Fibroblast of skin of scalp (primary cell): ENCODE measurements at places on chromosomes 1 and 21.

DNA sequence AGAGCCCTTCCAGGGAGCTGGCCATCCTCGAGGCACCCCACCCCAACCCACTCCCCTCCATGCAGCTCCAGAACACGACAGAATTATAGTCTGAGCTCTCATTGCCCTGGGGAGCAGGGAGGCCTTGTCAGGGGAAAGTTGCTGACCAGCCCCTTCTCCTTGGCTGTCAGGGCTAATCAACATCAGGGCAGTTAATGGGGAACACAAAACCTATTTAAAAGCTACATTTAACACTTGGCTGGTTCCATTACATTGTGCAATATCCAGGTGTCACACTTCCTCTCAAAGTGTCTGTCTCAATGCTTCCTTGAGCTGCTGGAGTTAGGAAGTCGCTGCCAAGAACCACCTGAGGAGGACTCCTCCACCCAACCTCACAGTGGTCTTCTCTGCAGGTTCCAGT lies 111.8 kb upstream of the GRIK3 start:
- no peak for DNase-seq

DNA sequence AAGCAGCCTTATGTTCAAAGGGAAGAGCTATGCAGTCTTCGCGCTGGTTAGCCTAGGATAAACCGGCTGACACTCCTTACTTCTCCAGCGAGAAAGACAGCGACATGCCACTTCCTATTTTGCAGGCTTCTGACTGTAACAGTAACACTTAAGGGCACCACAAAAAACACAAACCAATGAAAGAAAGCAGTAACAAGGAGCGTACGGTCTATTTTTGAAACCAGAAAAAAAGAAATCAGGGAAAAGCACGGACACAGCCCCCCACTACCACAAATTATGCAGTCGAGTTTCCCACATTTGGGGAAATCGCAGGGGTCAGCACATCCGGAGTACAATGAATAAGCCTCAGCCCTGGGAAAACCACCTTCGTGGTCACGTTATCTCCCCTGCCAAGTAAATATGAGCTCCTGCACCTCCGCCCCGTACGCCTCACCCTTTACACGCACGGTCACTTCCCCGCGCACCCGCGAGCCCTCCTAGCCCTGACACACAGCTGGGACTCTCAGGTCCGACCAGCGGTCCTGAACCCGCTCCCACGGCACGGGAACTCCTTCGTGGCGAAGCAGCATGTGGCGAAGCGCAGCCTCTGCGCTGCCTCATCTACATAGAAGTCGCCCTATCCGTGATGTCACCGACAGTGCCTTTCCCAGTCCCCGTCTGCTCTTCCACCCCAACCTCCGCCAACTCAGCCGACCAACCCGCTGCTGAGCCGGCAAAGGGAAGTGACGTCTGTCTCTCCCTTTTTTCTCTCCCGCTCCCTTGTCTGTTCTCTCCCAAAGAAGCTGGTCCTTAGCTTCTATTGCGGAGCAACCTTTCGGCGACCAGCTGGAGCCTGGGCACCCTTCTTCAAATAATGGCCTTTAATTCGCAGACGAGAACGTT lies 40.9 kb upstream of the PPIAL4F start:
- peak; percentile 96 for DNase-seq

DNA sequence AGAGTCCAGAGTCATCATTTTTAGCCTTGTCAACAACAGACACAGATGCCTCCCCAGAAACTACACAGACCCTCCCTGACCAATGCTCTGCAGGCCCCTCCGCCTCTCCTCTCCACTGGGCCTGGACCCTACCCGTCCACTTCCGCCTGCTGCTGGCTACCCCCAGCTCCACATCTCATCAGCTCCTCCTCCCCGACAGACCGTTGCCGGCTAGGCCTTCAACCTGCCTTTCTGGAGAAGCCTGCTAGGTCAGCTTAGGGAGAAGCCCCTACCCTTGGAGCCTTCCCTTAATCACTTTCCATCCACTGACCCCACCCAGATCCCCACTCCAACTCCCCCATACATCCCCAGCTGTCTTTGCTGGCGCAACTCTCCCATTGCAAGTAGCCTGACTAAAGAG lies 1.4 kb downstream of the TRIM17 start:
- DNase-seq: no peak

DNA sequence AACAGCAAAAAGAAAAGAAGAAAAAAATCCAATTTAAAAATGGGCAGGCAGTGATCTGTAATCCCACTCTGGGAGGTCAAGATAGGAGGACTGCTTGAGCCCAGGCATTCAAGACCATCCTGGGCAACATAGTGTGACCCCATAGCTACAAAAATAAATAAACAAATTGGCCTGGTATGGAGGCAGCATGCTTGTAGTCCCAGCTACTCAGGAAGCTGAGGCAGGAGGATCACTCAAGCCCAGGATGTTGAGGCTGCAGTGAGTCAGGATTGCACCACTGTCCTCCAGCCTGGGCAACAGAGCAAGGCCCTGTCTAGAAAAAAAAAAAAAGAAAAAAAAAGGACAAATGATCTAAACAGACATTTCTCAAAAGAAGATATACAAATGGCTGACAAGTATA lies 99.6 kb downstream of the EIF4G3 start:
- peak; percentile 48 for DNase-seq

DNA sequence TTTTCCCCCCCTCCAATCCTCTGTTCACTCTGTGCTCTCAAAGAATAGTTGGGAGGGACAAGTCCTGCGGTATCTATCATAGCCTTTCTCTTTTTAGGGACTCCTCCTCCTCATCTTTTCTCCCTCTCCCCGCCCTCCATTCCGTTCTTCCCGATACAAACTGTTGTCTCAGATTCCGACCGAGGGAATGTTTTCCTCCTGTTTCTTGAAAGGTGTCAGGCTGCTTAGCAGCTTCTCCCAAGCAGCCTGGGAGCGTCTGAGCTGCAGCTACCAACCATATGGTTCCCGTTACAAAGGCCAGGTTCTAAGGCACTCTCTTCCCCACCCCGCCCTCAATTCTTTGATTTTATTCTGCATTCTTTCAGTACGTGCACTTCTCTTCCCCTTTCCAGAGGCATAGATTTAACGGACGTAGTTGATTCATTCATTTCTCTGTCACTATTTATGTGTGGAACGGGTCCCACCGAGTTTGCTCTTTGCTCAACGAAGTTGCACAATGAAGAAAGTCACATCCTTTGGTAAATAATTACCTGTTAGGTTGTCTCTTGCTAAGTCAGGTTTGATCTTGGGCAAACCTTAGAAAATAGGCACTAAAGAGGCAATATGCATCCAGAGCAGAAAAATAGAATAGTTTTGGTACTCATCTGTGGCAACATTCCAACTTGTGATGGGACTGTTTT lies 2.8 kb downstream of the ADGRL2 start:
- peak; percentile 52 for DNase-seq

- peak; percentile 46 for DNase-seq
These were observed 8.4 kb upstream of the UBE2U start for GRCh38 chr1:64195081-64195395.

- peak; percentile 4 for DNase-seq
These were observed 15.5 kb upstream of the AHCTF1 start for GRCh38 chr1:246947255-246947654.

DNA sequence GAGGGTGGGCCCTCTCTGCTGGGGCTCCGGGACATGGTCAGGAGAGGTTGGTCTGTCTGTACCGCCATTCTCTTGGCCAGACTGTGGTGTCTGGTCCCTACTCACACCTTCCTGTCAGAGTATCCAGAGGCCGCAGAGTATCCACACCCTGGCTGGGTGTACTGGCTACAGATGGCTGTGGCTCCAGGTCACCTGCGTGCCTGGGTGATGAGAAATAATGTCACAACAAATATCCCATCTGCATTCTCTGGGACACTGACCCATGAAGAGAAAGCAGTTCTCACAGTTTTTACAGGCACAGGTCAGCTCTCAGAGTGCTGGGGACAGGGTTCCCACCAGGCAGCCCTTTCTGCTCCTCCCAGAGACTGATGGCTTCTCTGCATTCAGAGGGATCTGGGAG lies 37.4 kb downstream of the ABCG1 start:
- no peak for DNase-seq

- DNase-seq: no peak
These were observed 445.7 kb downstream of the AMY1C start for GRCh38 chr1:104195395-104195794.

DNA sequence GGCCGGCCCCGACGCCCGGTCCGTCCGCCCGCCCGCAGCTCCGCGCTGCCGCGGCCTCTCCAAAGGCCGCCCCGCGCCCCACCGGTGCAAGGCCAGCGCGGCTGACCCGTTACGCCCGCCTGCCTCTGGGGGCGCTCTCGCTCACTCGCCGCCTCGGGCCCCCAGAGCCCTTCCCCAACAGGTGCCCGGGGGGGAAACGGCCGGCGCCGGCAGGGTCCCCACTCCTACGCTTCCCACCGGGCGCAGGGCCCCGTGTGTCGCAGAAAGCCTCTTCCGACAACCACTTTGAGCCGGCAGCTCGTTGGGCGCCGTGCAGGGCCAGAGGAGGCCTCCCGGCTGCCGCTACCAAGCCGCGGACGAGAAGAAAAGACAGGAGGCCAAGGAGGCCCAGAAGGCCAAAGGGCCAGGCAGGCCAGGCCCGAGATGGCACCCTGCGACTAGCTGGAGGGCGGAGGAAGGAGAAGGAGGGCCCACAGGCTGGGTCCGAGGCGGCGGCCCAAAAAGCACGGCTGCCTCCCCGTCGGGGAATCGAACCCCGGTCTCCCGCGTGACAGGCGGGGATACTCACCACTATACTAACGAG lies 64.9 kb upstream of the FCGR2A start:
- peak; percentile 74 for DNase-seq

DNA sequence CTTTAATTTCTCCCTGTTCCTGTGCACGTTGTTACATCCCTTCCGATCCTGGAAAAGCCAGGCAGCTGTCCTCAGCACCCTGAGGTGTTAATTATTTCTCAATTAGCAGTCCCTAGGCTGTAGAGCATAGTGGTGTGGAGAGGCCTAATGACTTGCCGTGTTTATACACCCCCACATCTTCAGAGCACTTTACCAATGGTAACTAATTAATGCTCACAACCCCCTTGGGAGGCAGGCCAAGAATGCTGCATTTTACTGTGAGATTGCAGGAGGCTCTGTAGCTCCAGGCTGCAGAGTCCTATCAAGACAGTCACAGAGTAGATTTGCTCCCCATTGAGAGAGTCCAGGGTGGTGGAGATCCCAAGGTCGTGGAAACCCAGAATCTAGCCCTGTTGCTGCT lies 2.4 kb upstream of the PARS2 start:
- DNase-seq: no peak

DNA sequence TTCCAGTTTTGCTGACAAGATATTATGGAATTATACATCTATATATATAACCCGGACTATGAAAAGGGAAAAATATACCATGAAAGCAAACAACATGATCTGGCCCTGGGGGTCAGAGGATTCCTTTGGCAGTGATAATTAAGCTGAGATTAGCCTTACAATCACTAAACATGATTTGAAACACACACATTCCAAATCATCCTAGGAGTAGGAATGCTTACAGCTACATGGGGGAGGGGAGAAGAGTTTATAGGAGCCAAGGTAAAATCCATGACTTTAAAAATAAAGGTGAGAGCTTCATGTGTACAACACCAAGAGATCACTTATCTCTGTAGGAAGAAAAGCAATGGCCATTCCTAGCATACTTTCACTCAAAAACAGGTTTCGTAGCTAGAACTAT lies 57.6 kb downstream of the AKT3 start:
- DNase-seq: no peak

DNA sequence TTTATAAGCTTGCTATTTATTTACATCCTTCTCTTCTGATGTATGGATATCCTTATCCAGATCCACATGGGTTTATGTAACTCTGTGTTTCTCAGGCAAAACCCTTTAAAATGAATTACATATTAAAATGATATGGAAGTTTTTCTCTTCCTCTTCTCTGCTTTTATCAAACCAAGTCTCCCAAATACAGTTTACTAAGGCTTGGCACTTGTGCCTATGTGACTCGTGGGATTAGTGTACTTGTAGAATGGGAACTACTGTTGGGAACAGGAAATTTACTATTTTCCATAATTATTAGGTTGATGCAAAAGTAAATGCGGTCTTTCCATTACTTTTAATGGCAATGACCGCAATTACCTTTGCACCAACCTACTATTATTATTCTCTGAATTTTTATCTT lies 14.8 kb downstream of the SIM2 start:
- DNase-seq: no peak

DNA sequence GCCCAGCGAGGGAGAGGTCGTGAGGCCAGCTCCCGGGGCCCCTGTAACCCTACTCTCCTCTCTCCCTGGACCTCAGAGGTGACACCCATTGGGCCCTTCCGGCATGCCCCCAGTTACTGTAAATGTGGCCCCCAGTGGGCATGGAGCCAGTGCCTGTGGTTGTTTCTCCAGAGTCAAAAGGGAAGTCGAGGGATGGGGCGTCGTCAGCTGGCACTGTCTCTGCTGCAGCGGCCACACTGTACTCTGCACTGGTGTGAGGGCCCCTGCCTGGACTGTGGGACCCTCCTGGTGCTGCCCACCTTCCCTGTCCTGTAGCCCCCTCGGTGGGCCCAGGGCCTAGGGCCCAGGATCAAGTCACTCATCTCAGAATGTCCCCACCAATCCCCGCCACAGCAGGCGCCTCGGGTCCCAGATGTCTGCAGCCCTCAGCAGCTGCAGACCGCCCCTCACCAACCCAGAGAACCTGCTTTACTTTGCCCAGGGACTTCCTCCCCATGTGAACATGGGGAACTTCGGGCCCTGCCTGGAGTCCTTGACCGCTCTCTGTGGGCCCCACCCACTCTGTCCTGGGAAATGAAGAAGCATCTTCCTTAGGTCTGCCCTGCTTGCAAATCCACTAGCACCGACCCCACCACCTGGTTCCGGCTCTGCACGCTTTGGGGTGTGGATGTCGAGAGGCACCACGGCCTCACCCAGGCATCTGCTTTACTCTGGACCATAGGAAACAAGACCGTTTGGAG lies 23.7 kb upstream of the TNFRSF1B start:
- no peak for DNase-seq
